ENCODE measurements at places on chromosomes 1 and 21.

GRCh38 chr21:35616090-35616489 is 444.2 kb downstream of the SETD4 start:
- no peak for DNase-seq

GRCh38 chr1:209707308-209707707 is 2.7 kb downstream of the HSD11B1 start:
- DNase-seq = no peak

- DNase-seq = no peak
Observed at GRCh38 chr1:33465316-33465715, 7.1 kb upstream of the ZSCAN20 start.

DNA sequence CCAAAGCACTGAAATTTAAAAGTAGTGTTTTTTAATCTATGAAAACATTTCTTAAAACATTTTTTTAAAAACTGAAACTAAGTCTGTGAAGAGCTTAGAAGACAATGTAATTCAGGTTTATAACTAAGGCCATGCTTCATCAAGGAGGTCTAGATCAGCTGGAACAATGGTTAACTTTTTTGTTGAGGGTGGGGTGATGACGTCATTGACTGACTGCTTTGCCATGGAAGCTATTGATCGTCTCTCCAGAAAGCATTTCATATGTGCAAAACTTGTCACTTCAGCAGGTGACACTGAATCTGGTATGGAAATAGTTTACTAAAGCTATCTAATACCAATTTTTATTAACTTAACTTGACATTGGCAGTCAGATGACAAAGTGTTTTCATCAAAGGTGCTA is 21.0 kb downstream of the RAVER2 start:
- DNase-seq = no peak

- no peak for DNase-seq
Observed at GRCh38 chr1:236281198-236281653, 532 bp downstream of the ERO1B start.

DNA sequence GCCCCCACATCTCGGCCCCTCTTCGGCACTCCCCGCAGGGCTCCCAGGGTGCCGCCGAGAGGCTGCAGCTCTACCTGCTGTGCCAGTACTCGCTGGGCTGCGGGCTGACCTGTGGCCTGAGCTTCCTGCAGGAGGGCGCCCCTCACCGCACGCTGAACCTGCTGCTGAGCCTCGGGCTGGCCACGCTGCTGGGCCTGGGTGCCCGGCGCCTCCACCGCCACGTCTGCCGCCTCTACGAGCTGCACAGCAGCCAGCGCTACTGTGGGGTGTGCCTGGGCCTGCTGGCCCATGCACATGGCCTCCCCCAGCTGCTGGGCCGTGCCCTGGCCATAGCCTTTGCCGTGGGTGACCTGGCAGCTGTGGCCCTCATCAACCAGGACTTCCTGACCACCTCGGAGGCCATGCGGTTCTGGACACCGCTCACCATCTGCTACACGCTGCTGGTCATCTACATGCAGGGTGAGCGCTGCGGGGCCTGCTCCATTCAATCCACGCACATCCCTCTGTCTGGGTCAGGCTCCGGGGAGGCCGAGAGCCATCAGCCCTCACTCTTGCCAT is 1.9 kb downstream of the TMEM82 start:
- no peak for DNase-seq

- DNase-seq = peak; percentile 75
Observed at GRCh38 chr1:101357444-101357986, 120.7 kb downstream of the S1PR1 start.

DNA sequence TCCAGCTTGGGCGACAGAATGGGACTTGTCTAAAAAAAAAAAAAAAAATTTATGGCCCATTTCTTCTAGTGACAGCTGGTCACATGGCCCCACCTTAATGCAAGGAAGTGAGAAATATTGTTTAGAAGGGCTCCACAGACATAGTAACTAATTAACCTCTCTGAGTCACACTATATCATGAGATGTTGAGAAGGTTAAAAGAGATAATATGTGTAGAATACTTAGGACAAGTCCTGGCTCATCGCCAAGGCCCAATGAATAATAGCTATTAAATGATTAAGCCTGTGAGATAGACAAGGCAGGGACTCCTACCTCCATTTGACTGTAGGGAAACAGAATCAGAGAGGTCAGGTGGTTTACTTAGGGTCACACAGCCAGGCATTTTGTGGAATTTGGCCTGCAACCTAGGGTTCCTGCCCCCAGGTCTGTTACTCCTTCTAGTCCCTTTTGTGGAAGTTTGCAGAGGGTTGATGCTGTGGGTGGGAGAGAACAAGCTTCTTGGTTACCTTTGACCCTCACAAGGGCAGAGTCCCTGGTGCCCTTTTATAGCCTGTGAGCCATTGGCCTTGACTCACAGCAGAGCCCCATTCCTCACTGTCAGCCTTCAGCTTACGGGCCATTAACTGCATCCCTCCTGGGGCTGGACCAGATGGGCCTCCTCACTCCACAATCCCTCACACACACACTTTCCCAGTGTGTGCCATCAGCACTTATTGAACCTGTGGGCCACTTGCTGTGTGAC is 48.5 kb downstream of the OPRD1 start:
- no peak for DNase-seq

DNA sequence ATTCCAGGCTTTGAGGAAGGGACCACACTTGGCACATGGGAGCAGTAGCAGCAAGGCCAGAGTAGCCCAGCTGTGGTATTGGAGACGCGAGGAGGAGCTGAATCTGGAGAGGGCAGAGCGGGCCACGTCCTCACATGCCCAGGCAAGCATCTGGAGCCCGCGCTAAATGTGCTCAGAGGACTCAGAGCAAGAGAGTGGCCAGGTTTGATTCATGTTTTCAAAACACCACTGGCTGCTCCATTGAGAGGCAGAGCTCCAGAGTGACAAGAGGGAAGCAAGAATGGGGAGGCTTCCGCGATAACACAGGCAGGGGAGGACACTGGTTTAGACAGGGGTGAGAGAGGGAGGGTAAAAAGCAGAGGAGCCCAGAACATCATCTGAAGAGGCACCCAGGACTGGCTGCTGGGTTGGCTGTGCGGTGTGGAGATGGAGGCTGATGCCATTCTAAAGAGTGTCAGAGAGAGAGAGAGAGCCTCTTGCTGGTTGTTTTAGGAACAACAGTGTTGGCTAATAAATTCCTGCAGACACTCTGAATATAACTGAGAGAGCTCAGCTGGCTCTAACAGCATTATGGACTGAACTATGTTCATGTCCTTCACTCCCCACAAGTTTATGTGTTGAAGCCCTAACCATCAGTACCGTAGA is 32.3 kb downstream of the RCAN1 start:
- no peak for DNase-seq

- no peak for DNase-seq
Observed at GRCh38 chr1:116226017-116226416, 114.8 kb downstream of the MAB21L3 start.

GRCh38 chr1:193318347-193318746 is 131.9 kb upstream of the B3GALT2 start:
- no peak for DNase-seq

DNA sequence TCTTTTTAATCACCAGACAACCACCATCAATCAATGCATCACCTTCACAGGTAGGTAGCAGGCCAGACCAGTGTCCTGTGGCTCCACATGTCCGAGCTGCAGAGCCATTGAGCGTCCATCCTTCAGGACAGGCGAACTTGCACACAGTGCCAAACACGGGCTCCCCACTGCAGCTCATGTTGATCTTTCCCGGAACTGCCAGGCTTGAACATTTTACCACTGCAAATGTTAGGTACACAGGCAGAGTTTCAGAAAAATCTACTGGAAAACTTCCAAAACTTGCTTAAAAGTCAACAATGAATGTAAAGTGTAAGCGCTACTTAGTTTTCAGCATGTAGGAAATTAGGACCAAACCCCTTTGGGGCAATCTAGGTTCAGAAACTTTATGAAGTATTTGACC is 6.6 kb downstream of the SELE start:
- no peak for DNase-seq

- no peak for DNase-seq
Observed at GRCh38 chr1:23103001-23103889, 65.4 kb downstream of the LUZP1 start.

GRCh38 chr1:51623025-51623424 is 6.1 kb downstream of the OSBPL9 start:
- no peak for DNase-seq

- DNase-seq = no peak
Observed at GRCh38 chr1:27864264-27864895, 8.0 kb upstream of the THEMIS2 start.
